ENCODE measurements at places on chromosomes 2 and 18.

GRCh38 chr2:33494155-33494779 is 17.8 kb downstream of the RASGRP3 start:
- no peak for DNase-seq

GRCh38 chr18:24018299-24018886 is 3.8 kb downstream of the TTC39C start:
- DNase-seq, result no peak

GRCh38 chr2:225740086-225740485 is 340.6 kb downstream of the NYAP2 start:
- no peak for DNase-seq

DNA sequence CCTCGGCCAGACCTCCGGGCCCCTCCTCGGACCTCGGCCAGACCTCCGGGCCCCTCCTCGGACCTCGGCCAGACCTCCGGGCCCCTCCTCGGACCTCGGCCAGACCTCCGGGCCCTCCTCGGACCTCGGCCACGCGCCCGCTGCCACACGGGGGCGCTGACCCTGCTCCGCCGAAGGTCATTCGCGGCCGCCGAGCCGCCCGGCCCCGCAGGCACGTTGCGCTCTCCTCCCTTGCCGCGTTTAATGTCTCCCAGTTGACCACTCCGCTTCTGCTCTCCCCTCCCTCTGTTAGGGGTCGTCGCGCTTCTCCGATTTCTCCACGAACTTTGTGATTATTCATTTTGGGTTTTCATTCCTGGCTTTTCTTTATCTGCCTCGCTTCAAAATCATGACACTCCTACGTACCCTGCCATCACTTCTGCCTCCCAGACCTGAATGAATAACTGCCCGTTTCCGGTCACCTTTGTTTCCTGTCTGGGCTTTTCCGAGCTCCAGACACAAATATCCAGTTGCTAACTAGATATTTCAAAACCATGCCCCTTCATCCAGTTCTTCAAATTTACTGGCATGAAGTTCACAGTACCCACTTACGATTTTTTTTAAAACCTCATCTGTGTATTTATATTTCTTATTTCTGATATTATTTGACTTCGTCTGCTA is 14.8 kb upstream of the COLEC12 start:
- DNase-seq, result no peak

DNA sequence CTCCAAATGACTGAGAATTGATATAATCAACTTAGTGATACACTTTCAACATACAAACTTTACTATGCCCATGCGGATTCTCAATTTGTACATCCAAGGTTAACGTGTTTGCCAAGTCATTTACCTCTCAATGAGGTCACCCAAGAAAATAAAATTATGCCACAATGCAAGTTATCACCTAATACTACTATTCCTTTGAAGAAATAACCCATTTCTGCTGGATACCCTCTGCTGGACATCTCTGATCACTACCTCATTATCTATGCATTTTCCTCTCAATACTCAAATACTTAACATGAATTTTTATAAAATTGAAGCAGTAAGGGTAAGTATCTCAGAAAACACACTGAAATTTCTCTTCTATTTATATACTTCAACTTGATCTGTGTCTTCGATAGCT is 12.7 kb downstream of the HNRNPLL start:
- DNase-seq, result no peak

DNA sequence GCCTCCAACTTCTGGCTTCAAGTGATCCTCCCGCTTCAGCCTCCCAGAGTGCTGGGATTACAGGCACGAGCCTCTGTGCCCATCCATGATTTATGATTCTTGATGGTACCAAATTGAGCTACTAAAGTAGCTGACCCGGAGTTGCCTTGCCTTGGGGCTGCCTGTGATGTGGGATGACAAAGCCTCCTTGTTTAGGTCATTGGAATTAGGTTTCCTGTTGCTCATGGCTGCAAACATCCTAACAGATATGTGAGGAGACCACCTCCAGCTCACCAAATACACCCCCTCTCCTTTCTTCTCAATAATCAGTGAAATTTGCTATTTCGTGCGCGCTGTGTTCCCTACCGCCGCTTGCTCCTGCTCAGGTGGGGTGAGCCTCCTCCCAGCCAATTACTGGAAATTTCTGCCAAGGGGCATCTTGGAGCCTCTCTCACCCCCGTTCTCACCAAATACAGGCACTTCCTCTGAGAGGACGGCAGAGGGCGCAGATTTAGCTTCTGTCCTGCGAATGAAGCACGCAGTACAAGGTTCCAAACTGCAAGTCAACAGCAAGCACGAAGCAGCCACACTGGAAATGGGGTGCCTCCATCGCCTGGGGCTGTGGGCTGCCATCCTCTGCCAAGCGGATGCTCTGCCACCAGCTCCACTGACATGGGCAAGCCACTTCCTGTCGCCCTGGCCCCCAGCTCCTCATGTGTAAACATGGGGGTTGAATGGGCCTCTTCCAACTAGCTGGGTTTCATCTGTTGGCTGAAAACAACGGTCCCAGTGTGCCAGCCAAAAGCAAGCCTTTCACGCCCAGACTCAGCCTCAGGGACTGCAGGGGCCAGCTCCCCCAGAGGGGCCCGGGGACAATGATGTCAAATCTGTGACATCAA is 71.7 kb downstream of the NCAPH start:
- peak; percentile 23 for DNase-seq

DNA sequence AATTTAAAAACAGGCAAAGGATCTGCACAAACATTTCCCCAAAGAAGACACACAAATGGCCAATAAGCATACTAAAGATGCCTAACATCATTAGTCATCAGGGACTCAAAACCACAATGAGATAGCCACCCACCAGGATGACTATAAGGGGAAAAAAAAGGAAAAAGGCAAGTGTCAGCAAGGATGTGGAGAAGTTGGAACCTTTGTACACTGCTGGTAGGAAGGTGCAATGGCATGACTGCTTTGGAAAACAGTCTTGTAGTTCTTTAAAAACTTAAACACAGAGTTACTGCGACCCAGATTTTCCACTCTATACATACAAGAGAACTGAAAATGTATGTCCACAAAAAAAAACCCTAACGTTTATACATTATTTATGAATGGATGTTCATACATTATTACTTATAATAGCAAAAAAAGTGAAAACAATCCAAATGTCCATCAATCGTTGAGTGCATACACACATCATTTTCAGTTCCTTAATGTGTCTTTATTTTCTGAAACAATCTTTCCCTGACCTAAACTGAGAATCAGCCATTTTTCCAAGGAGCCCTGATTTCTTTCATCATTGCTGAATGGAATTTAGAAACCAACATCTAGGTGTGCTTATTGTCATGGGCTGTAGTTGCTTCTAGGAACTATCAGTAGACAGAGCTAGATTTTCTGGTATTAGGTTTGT is 64.7 kb upstream of the TLK1 start:
- no peak for DNase-seq
